ENCODE measurements at places on chromosomes 16 and 17. TPM values are rescaled to one million over a fixed set of nuclear protein-coding genes. Genes with fewer than 3 reads are reported as not detected.

NPIPB13 gene
- total RNA-seq, result 4.1 TPM

SPATA20 gene
- total RNA-seq, result 86.2 TPM

GNG13 gene
- total RNA-seq, result not detected

CDRT4 gene
- total RNA-seq, result 6.3 TPM

NRN1L gene
- total RNA-seq, result not detected

SLC38A8 gene
- not detected for total RNA-seq

OGFOD1 gene
- 65.2 TPM for total RNA-seq

TBC1D3H gene
- total RNA-seq, result 0.11 TPM

ZNF778 gene
- 9.3 TPM for total RNA-seq

Data from articular chondrocyte of knee joint (primary cell).